ENCODE measurements at places on chromosomes 7 and 10.

- no peak for DNase-seq
Measured at GRCh38 chr7:88635149-88635548, 124.4 kb upstream of the ZNF804B start.

- DNase-seq, result peak; percentile 1
Measured at GRCh38 chr7:101390901-101391301, 28.2 kb downstream of the COL26A1 start.

DNA sequence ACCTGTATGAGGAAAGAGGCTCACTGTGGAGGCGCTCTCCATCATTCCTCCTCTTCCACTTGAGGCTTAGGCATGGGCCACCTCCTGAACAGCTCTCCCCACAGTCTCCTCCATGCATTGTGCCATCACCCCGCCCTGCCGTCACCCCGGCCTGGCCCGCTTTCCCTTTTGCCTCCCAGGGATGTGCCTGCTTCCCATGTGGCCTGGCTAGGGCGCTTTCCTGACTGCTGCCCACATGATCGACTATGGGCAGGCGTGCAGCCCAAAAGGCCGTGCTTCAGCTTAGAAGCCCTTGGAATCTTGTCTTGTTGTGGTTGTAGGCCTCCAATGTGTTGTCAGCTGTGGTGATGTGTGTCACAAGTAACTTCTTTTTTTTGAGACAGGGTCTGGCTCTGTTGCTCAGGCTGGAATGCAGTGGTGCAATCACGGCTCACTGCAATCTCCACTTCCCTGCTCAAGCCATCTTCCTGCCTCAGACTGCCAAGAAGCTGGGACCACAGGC, 1.8 kb upstream of the ACTR3C start:
- DNase-seq, result no peak

GRCh38 chr7:21718391-21718790, 175.6 kb downstream of the DNAH11 start:
- DNase-seq, result no peak

DNA sequence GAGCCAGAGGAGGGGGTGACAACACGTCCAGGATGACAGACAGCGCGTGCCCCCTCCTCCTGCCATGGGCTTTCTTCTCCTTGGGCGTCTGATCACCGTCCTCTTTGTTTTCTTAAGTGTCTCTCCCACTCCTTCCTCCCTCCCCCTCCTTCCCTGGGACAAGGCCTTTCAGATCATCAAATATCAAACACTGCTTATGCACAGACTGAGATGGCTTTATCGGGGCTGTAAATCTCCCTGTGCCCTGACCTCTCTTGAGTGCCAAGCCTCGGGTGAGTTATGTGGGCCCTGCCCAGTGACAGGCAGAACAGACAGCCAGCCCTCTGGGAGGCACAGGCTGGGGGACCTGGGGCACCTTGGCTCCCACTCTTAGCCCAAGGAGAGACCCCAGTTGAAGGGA, 116.4 kb downstream of the C10orf105 start:
- no peak for DNase-seq

GRCh38 chr7:148903504-148903903, 19.4 kb upstream of the EZH2 start:
- DNase-seq, result no peak

DNA sequence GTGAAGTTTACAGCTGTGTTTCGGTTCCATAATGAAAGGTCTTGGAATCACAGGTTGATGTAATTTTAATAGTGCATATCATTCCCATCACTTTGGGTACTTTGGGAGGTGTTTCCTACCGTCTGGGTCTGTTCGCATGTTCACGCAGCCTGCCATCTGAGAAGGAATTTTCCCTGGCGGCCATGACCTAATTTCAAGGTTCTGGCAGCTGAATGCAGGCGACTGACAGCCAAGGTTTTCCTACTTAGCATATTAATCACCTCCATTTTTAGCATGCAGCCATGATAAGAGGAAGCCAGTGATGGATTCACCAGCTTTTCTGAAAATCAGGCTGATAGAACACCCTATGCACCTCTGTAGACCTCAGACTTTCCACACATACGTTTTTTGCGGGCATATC, 319.1 kb upstream of the TMEM229A start:
- DNase-seq, result no peak

DNA sequence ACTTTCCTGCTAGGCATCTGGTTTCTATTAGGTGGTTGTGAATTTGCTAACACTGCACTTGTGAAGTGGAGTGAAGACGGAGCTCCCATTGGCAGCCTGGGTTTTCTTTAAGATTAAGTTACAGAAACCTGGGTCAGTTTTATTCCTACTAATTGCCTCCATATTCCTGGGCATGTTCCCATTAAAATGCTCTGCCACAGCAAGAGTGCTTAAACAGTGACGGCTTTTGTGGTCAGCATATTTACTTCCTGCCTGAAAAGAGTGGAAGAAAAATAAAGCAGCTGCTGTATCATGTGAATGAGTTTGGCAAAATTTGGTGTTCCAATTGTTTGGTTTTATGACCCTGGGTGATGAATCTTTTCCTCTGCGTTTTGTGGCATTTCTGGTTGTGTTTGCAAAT, 96.9 kb upstream of the PLXDC2 start:
- DNase-seq, result no peak

GRCh38 chr7:50446542-50446960, 3.6 kb downstream of the FIGNL1 start:
- no peak for DNase-seq

DNA sequence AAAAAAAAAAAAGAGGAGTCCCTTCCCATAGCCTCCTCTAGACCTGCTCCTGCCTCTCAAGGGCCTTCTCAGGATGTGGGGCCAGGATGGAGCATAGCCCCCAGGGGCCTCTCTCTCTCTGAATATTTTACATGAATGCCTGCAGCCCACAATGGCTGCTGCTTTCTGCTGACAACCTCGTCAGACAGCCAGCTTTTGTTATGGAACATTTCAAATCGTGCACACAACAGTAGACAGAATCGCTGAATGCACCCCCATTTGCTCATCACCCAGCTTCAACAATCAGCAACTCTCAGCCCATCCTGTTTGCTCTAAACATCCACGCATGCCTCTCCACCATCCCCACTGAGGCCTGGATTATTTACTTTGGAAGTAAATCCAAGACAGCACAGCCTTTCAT, 5.4 kb downstream of the PLAC9 start:
- no peak for DNase-seq

DNA sequence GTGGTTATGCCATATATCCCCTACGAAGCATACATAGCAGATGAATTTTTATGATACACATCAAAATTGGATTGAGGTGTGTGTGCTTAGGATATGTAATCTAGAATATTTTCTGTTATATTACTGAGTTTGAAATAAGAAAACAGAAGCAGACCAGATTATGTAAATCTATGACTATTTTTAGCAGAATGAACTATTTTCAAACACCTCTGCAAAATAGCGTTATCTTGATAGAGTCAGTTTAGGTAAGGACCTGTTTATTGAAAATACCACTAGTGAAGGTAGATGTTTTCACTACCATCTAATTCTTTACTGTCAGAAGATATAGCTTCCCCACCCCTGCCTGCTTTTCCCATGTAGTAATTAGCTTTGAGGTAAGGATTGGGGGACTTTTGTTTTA, 9.1 kb downstream of the LANCL2 start:
- DNase-seq, result no peak

DNA sequence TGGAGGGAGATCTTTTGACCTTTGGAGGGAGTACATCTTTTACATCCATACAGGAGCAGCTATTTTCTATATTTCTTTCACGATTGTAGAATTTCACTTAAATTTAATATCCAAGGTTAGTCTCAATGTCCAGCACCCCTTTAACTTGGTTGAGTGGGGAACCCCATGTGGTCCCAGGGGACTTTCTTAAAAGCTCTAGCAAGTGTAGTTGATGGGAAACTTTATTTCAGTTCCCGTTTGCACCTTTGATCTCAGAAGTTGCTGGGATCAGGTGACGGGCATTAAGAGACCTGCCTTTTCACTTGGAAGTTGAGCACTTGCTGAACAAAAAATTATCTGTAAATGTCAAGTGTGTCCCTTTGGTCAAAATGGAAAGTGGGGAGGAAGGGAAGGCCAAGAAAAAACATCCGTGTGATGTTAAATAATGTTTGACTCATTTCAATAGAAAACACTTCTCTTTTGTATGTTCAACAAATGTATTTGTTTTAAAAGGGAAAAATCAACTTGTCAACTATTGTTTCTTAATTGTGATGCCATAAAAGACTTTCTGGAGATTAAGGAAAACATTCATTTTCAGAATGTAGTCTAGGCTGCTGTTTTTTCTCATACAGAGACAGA, 370.1 kb upstream of the GALNT17 start:
- DNase-seq, result no peak

DNA sequence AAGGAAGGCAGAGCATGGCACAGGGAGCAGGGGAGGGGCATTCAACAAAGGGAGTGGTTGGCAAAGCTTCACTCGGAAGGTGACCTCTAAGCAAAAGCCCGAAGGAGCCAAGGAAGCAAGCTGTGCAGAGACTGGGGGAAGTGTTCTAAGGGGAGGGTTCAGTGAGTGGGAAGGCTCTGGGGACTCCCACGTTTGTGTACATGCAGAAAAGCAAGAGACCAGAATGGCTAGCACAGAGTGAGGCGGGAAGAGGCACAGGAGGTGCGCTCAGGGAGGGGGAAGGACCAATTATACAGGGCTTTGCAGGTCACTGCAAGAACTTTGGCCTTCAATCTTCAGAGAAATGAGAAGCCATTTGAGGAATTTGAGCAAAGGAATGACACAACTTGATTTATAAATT, 7.4 kb downstream of the ARHGAP21 start:
- no peak for DNase-seq

- no peak for DNase-seq
Measured at GRCh38 chr7:112065758-112066157, 140.4 kb downstream of the DOCK4 start.

- no peak for DNase-seq
Measured at GRCh38 chr10:96082153-96082552, 38.8 kb downstream of the CCNJ start.

DNA sequence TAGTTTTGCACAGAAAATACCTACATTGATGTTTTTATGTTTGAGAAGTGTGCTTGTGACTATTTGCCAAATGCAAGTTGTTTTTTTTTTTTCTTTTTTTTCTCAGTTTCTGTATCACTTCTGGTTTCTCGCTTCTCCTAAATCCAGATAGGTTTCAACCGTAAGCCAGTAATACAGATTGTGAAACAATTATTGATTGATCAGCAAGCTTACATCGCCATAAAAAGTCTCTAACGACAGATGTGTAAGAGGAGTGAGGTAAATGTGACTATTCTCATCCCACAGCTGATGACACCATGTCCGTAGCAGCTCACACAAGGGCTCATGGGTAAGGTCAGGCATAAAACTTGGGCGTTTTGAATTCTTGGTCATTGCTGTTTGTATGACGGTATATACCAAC, 202.8 kb upstream of the AKR1E2 start:
- DNase-seq, result no peak

GRCh38 chr10:131656431-131656841, 244.4 kb upstream of the PPP2R2D start:
- DNase-seq, result no peak

DNA sequence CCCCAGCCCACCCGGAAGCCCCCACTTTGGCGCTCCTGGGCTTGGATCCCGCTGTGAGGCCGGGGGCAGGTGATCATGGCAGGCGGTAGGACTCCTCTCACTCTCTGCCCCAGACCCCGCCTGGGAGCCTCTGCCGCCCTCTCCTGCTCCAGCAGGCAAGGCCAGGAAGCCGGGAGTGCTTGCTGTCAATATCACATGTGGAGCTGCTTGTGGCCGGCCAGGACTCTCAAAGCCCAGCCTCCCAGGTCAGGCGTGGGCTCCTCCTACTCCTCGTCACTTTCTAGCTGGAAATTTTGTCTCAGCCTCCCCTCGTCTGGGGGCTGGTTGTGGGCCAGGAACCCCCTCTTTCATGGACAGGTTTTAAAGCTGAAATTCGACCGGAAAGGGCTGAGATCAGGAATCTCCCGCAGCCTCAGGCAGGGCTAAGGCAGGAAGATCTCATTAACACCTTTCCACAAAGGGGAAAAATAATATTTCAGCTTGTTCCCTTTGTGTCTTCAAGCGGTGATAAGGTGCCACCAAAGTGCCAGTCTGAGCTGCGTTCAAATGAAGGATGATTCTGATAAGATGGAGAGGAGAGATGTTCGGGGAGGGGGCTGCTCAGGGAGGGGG, 273.6 kb upstream of the PODXL start:
- no peak for DNase-seq

DNA sequence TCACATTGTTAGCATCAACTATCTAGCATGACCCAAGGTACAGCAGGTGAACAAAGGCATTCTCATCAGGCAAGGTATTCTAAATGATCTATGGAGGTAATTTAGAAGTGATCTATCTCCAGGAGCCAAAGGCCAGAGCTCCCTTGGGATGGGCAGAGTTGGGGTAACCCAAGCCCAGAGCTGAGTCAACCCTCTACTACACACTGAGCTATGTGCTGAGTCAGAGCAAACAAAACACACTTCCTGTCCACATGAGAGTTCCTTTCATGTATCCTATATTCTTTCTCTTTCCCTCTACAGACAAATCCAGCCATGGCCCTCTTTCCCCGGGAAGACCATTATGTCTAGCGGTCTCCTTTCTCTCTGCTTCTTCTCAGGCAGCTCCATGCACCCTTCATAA, 68.2 kb upstream of the AGK start:
- DNase-seq, result no peak

DNA sequence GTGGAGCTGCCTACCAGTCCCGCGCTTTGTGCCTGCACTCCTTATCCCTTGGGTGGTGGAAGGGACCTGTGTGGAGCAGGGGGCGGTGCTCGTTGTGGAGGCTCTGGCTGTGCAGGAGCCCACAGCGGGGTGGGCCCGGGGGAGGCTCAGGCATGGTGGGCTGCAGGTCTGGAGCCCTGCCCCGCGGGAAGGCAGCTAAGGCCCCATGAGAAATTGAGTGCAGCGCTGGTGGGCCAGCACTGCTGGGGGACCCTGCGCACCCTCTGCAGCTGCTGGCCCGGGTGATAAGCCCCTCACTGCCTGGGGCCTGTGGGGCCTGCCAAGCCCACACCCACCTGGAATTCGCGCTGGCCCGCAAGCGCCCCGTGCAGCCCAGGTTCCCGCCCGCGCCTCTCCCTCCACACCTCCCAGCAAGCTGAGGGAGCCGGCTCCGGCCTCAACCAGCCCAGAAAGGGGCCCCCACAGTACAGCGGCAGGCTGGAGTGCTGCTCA, 859.6 kb upstream of the KCND2 start:
- DNase-seq, result no peak

DNA sequence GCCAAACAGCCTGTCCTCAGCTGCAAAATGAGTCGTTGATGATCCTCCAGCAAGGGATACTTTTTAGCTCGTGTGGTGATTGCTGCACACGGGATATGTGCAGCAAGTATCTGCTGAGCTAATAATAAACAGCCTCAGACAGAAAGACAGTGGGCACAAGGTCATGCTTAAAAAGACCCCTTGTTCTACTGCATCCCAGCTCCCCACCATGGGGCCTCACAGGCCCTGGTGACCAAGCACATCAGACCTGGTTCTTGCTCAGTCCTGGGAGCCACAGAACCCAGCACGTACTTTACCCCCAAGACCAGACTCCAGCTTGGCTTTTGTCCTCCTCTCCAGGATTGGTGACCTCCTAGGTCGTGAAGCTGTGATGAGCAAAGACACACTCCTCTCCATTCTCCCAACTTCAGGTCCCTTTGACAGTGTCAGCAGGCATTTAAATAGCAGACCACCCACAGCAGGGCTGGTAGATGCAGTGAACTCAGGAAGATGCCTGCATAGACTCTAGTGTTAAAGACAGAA, 50.5 kb downstream of the EGFR start:
- DNase-seq, result no peak

GRCh38 chr7:65974876-65975275, 7.1 kb downstream of the GUSB start:
- no peak for DNase-seq

GRCh38 chr7:108193594-108194498, 63.7 kb upstream of the LAMB4 start:
- DNase-seq, result no peak

- no peak for DNase-seq
Measured at GRCh38 chr10:10826125-10826524, 191.5 kb upstream of the CELF2 start.
